Ecto neural progenitor cell (in vitro differentiated cells): ENCODE measurements at places on chromosomes 2 and 18.

GRCh38 chr2:230664128-230664527 is 48.5 kb upstream of the CAB39 start:
- no peak for DNase-seq

- peak; percentile 53 for DNase-seq
These were observed 62.5 kb downstream of the SLC4A3 start for GRCh38 chr2:219689676-219690628.

- no peak for DNase-seq
These were observed 50.8 kb upstream of the CXCR4 start for GRCh38 chr2:136168720-136169119.

DNA sequence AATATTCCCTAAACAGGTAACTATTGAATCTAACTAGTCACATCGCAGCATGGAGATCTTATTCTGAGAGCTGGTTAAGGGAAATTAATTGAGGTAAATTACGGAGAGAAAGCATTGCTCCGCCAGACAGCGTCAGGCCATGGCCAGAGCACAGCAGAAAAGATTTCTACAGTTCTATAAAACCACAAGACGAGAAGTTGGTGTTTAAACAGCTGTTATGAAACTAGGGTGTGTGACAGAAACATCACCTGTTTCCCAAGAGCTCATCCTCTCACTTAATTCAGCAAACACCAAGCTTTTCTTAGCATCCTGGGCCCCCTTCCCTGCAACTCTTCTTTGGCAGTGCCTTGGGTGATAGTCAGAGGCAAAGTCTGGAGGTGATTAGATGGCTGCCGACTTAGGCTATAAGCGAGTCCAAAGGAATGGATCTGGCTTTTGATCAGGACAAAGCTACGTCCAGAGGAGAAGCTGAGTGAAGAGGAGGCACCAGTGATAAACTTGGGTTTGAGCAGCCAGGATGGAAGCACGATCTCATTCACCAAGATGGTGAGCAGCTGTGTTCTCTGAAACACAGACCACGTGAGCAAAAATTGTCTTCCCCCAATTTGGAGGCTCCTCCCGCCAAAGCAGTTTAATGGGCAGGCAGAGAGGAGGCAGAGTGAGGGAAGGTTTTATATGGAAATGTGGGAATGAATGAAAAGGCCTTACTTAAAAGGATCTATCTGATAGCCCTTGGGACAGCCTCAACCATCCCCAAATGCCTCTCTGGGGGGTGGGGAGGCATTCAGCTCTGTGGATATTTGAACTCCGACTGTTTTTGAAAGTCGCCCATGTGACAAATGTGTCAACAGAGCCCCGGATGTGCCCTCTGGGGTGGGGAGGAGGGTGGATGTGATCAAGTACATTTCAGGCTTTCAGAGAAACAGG is 57.8 kb downstream of the PKDCC start:
- no peak for DNase-seq

GRCh38 chr2:161733025-161733424 is 108.8 kb downstream of the SLC4A10 start:
- DNase-seq = no peak

GRCh38 chr2:176446718-176447414 is 177.6 kb downstream of the MTX2 start:
- DNase-seq = no peak
